Stimulated activated CD4-positive, alpha-beta T cell treated with anti-CD3 and anti-CD28 coated beads, Interleukin-4, amount 100 ng/mL, for 1 hour (primary cell): ENCODE measurements at places on chromosomes 2 and 18.
A peak's percentile ranks its signal among the peaks of the same experiment; 100 is the strongest.

- no peak for DNase-seq
These were observed 883.2 kb downstream of the SLC4A3 start for GRCh38 chr2:220510668-220511067.

DNA sequence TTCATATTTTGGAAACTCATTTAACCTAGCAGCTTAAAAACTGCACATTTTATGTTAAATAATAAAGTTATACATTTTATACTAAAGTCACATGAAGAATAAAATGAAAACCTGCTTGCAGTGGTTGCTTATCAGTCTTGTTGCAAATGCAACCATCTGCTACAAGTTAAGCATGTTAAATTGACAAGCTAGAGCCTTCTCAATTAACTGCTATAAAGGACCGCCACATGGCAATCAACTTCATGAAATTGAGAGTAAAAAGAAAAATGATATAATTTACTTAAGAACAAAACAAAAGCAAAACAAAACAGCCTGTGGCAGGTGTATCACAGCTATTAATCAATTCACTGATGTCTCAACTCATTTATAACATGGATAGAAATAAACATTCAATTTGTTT is 78.7 kb downstream of the RTTN start:
- no peak for DNase-seq

DNA sequence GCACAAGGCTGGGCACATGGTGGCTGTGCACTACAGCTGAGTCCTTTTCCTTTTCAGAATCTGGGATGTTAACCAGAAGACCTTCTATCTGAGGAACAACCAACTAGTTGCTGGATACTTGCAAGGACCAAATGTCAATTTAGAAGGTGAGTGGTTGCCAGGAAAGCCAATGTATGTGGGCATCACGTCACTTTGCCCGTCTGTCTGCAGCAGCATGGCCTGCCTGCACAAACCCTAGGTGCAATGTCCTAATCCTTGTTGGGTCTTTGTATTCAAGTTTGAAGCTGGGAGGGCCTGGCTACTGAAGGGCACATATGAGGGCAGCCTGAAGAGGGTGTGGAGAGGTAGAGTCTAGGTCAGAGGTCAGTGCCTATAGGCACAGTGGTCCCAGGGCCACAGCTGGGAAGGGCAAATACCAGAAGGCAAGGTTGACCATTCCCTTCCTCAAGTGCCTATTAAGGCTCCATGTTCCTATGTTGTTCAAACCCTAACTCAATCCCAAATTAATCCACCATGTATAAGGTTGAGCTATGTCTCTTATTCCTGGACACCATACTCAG is 2.2 kb downstream of the IL1RN start:
- no peak for DNase-seq

DNA sequence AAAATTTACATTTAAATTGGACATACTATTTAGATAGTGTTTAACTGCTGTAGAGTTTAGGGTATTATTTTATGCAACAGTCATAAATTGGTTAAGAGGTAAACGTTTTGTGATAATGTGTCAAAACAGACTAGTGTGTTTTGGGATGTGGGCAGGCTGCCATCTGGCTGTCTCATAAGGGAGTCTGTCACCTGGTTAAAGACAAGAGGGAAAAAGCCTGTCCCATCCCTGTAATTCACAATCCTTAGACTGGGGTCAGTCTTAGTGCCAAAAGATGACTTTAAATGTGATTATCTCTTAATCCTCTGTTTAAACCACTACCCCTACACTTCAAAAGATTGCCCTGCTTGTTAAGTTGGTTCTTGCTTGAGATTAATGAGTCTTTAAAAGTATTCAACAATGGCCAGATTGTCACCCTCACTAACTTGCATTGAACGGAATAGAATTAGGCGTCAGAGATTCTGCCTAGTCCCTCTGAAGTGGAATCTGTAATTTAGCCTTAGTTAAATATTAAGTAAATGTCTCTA is 59.2 kb downstream of the SGPP2 start:
- no peak for DNase-seq

GRCh38 chr2:106159866-106160785 is 34.0 kb downstream of the UXS1 start:
- DNase-seq, result peak; percentile 54

GRCh38 chr2:230258483-230258882 is 32.9 kb downstream of the SP140 start:
- no peak for DNase-seq

DNA sequence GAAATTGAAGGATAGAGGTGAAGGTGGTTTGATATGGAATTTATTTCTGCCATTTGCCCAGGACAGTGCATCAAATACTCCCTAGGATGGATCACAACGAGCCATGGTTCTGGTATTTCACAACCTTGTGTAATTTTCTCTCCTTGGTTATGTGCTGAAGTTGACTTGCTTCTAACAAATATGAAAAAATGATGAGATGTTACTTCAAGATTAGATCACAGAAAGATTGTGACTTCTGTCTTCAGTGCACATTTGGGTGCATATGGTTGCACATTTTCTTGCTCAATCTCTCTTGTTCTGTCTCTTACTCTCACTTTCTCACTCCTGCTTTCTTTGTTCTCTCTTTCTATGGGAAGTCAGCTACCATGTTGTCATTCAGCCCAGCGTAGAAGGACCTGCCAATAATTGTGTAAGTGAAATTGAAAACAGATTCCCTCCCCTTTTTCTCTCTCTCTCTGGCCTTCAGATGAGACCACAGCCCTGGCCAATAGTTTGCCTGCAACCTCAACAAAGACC is 104.6 kb upstream of the RMDN2 start:
- no peak for DNase-seq

DNA sequence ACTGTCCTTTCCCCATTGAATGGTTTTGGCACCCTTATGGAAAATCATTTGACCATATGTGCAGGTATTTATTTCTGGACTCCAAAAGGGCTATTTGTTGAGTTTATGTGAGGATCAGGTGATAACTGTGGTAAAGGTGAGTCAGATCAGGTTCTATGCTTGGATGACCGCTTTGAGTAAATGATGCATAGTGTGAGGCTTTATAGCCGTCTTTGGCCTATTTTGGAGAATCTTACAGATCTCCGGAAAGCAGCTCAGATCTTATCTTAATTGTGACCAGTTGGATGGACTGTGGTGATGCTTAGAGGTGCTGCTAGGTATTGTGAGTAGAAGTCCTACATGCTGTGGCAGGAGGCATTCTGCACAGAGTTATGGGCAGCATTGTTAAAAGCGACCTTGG is 126.2 kb downstream of the METTL8 start:
- DNase-seq, result no peak

DNA sequence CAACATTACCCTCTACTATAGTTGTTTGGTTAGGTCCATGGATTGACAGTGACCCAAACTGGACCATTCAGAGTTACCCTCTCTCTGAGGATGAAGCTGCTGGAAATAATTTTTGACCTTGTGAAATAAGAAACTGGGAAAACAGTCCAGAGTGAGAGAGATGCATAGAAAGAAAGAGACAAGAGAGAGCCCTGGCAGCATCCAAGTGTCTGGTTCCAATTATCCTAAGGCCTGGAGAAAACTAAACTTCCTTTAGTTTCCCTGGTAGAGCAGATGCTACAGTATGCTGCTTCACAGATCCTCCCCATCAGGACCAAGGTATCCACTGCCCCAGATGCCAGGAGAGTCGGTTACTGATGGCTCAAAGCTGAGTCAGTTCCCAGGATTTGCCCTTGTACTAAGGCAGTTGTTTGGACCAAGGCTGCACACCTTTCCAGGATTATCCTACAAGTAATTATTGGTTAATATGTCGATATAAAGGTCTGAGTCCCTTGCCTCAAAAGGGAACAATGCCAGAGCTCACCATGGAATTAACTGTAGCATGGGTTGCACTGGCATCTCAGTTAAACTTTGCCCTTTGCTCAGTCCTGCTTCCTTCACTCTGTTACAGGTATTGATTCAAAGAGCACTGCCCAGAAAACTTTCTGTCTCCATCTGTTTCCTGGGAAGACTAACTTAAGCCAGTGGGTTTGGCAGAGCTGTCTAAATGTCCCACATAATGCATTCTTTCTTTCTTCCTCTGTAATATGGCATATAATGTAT is 14.6 kb upstream of the CHN1 start:
- no peak for DNase-seq

GRCh38 chr18:24490539-24490938 is 30.1 kb downstream of the HRH4 start:
- DNase-seq, result no peak

- no peak for DNase-seq
These were observed 70.9 kb downstream of the ZEB2 start for GRCh38 chr2:144449028-144449406.

DNA sequence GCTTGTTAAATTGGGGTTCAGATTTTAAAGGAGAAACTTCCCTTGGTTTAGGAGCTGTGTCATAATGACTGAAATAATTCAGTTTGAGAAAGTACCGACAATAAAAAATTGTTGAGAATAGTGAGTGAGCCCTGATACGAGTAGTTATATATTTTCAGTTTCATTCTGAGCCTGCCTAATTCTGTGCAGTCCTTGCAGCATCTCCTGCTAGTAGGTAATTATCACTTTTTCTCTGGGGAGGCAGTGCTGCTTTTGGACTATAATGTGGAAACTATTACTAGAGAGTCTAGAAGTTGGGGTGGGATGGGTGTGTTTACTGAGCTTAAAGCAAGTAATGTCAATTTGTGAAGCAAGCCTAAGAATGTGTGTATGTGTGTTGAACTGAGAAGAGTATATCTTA is 21.7 kb downstream of the ZNF638 start:
- DNase-seq, result no peak

DNA sequence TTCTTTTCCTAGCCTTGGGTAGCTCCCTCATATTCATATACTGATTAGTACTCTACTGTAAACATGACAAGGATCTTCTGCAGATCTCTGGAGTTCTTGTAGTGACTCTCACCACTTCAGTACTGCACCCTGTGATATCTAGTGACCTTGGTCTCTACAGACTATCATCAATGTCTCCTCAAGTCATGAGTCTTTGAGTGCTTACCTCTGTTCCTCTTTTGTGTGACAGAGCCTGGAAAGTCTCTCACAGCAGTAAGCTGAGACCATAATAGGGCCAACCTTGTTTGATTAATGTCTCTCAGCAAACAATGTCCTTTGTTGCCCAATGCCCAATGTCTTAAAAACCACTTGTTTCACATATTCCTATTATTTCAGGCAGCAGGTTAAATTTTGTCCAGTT is 34.2 kb upstream of the BAZ2B start:
- DNase-seq, result no peak

DNA sequence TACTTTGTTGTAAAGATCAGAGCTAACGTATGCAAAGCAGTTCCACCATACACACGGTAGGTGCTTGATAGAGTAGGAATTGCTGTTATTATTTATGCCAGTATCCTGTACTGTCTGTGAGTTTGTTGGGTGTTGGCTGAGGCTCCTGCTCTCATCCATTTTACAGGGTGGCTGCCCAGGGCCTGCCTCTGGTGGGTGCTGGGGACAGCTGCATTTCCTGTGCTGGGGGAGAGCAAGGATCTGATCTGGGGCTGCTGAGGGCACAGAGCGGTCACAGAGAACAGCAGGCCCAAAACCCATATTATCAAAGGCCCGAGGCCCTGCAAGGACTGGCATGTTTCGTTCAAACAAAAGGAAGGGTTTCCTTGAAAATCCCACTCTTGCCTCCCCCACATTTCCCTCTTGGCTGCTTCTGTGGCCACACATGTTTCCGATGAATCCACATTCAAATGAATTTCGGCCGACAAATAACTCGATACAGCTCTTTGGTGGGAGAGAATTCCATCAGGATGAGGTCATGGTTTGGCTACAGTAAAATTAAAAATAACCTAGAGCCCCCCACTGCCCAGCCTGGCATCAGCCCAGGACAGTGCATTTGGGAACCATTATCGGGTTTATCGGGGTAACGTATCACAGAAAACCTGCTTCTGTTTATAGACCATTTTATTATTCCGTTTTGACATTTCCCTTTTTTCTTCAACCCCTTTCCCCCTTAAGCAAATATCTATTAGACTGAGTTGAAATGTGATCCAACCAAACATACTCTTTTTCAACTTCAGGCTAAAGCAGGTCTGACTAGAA is 143.4 kb downstream of the CYRIA start:
- DNase-seq, result no peak

DNA sequence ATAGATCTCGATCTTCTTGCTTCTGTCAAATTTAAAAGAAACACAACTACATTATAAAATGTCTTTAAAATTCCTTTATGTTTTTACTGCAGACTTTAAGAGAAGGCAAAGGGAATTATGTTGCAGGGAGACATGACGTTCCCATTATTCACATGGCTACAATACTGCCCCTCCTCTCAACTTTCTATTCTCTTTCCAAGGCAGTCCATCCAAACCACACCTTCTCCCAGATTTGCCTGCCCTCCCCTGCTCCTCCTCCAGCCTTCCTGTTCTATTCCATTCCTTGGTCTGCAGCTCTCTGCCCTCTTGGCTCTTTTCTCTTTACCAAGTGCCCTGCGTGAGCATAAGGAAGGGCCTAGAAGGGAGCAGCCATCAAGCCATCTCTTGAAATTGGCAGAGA is 61.3 kb downstream of the NABP1 start:
- no peak for DNase-seq

GRCh38 chr2:175842996-175843395 is 159.1 kb downstream of the LNPK start:
- no peak for DNase-seq

DNA sequence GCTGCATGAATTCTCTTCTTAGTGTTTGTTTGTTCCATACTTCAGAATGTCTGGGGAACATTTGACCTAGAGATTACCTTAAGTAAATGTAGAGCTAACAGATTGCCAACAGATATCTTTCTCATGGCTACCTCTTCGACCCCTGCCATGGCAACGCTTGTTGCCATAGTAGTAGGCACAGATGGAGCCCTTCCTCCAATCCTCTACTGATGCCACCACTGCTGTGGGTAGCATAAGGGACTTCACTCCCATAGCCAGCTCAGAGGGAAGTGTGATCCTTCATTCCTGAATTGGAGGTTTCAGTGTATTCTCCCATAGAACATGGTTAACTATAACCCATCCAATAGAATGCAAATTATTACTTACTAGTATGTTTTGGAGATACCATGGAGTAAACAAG is 543.6 kb upstream of the NRP2 start:
- no peak for DNase-seq

DNA sequence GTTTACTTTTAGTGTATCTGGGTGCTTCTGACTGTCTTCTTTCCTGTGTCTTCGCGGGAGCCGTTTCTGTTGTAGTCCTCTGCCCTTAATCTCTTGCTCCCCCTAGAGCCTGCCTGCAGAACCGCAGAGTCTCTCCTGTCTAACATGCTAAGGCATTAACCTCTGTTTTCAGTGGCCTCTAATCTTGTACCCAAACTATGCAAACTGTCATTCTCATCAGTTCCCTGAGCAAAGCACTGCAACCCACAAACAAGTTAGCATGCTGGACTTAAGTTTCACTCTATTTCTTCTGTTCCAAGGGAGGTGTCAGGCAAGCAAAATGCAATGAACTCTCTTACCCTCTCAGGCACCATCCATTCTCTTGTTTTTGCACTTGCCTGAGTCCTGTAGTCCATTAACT is 138.4 kb downstream of the OTX1 start:
- no peak for DNase-seq

- no peak for DNase-seq
These were observed 272.0 kb upstream of the DSEL start for GRCh38 chr18:67788310-67789164.

GRCh38 chr18:80109676-80110078 is 615 bp downstream of the ADNP2 start:
- DNase-seq, result no peak
